ENCODE measurements at places on chromosomes 1 and 21.

DNA sequence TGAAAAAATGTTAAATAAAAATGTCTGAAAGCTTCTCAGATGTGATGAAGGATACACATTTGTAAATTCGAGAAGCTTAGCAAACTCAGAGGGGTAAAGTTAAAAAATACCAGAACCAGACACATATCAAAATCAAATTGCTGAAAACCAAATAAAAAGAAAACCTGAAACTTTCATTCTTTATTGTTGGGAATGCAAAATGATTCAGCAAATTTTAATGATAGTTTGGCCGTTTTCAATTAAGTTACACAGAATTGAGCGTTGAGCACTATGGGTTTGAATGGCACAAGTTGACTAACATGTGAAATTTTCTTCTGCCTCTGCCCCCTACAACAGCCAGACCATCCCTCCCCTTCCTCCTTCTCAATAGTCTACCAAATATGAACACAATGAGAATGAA is 33.5 kb upstream of the GRIK1 start:
- DNase-seq: no peak

GRCh38 chr21:45575993-45576837 is 34.0 kb upstream of the SLC19A1 start:
- DNase-seq: no peak

DNA sequence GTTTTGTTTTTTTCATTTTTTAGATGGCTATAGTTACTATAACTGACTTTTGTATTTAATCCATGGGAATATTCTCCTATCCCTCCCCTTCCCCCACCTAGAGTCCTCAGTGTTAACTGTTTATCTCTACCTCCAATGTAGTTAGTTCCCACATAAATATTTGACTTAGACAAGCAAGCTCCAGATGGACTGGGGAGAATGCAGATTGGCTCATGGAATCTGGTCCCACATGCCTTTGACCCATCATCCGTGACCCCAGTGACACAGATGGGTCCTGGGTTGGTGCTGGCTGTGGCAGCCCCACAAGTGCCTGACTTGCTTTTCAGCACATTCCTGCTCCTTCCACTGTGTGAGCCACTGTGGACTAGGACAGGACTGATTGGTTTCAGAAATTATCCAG is 41.8 kb downstream of the ATP2B4 start:
- no peak for DNase-seq

DNA sequence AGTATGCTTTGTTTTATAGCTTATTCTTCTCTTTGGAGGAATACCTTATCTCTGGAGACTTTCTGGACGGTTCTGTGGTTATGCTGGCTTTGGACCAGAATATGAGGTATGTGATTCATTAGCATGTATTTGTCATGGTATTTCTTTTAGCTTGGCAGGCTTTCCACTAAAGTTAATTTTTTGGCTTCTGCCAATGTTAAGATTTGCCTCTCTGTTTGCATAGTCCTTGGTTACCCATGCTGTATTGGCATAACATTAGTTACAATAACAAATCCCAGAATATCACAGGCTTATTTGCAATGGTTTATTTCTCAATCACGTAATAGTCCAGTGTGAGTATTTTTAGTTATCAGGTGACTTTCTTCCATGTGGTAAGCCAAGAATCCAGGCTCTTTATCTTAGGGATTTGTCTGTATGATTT is 9.7 kb downstream of the ZMPSTE24 start:
- no peak for DNase-seq

DNA sequence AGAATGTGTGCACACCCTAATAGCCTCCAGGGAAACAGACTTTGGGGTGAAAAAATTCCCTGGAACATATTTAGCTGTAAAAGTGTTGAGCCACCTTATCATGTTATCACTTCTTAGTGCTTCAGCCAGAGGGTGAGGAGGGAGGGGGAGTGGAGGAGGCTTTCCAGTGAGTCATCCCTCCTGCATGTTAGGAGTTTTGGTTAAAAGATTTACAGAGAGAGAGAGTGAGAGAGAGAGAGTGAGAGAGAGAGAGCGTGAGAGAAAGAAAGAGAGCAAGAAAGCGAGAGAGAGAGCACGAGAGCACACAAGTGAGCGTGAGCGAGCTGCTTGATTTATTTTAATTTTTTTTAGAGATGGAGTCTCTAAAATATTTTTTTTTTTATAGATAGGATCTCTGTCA is 13.5 kb upstream of the CACNA1E start:
- no peak for DNase-seq
